ENCODE measurements at places on chromosomes 6 and 20.
A peak's percentile ranks its signal among the peaks of the same experiment; 100 is the strongest.

GRCh38 chr6:44228836-44229235 lies 5.4 kb downstream of the SLC29A1 start:
- no peak for DNase-seq

- DNase-seq: no peak
These were observed 229.5 kb upstream of the RNF24 start for GRCh38 chr20:4244700-4245485.

- DNase-seq: no peak
These were observed 735.7 kb downstream of the QKI start for GRCh38 chr6:164150232-164150631.

- DNase-seq: no peak
These were observed 580.4 kb upstream of the PTCHD4 start for GRCh38 chr6:48691420-48691819.

GRCh38 chr20:48607544-48607865 lies 220.3 kb downstream of the PREX1 start:
- DNase-seq: no peak

- DNase-seq: no peak
These were observed 1.2 kb downstream of the IP6K3 start for GRCh38 chr6:33745548-33745947.

DNA sequence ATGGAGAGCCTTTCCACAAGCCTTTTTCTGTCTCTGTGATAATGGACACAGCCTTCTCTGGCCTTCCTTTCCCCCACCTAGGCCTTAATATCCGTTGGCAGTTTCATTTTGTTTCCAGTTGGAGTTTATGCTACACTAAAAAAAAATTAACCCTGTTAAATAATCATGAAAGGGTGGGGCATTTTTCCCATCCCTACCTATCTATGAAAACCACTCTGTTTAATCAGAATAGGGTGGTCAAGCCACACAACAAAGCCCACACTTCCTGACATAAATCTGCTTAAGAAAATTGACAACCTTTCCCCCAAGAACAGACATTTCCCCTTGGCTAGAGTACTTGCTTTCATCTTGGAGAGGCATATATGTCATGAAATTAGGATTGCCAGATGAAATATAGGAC lies 14.2 kb downstream of the TXLNB start:
- DNase-seq: no peak

GRCh38 chr6:52161689-52162438 lies 24.3 kb upstream of the IL17A start:
- DNase-seq: no peak

DNA sequence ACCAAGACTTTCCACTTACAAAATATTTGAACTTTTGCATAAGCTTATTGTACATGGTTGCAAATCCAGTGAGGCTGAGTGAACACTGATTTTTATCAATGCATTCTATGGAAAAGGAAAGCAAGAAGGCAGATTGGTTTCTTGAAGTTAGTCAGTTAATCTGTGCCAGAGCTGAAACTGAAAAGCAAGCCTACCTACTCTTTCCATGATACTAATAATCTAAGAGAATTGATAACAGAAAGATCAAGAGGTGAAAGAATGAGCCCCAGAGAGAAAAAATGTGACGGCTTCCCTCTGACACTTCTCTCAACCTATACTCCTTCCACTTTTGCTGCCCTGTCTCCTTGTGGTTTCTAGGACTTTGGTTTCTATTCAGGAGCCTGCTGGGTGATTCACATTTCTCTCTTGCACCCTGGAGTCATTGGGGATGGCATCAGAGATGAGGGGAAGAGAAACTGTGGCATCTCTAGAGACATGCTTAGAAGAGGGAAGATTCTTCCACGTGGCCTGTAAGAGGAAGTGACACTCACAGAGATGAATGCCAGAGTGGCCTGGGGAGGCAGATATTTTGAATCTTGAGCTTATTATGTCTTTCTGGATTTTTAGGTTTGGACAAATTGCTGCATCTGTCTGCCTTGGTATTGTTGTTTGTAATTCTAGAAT lies 158.6 kb upstream of the RIMS1 start:
- no peak for DNase-seq

- no peak for DNase-seq
These were observed 21.6 kb downstream of the RREB1 start for GRCh38 chr6:7129360-7129759.

DNA sequence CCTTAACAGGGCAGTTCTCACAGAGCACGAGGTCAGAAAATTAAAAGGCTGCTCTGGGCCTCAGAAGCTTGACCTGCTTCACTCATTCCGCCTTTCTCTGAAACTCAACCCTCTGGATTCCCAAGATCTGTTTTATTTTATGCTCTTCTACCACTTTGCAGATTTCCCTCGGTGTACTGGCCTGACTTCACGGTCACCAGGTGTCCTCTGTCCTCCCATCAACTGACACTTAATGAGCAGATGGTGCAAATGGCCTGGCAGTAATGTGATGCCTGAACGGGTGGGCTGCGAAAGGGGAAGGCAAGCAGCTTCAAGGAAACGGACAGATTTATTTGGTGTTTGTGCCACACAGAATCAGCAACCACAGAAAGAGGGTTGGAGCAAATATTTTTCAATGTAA lies 169.7 kb upstream of the TFAP2D start:
- no peak for DNase-seq

DNA sequence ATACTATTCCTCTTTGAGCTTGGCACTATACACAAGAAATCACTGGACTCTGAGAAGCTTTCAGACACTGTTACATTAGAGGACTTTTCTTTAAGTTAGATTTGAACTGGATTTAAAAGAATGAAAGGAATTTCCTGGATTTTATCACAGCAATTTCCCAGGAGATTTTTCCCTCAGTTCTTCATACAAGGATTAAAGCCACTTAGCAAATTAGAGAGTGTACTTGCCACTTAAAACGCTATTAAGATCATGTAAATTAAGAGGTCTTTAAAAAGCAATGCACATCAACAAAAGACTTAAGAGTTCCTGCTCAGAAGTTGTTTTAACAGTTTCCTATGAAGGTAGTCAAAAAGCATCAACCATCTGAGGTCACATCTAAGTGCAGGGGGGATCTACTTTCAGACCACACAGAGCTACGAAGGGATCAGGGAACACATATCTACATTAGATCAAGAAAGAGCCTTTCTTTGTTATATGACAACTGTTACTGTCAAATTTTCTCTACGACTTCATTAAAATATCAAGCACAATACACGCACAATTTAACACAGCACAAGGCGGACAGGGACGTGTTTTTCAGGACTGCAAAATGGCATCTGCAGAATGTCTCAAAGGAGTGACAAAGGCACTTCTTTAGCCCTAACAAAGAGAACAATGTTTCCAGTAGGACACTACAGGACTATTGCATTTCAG lies 65.8 kb downstream of the EPB41L2 start:
- DNase-seq: no peak

GRCh38 chr6:149940672-149940982 lies 1.2 kb upstream of the ULBP2 start:
- DNase-seq: no peak

- no peak for DNase-seq
These were observed 40.3 kb downstream of the IL22RA2 start for GRCh38 chr6:137133122-137133521.

GRCh38 chr6:75150685-75151412 lies 55.0 kb downstream of the COL12A1 start:
- no peak for DNase-seq

GRCh38 chr20:31739550-31739977 lies 474 bp downstream of the TPX2 start:
- DNase-seq: no peak

- DNase-seq: no peak
These were observed 1055.1 kb upstream of the GJE1 start for GRCh38 chr6:141077355-141078333.

- DNase-seq: peak; percentile 13
These were observed 42.2 kb downstream of the VSTM2L start for GRCh38 chr20:37945091-37945547.

DNA sequence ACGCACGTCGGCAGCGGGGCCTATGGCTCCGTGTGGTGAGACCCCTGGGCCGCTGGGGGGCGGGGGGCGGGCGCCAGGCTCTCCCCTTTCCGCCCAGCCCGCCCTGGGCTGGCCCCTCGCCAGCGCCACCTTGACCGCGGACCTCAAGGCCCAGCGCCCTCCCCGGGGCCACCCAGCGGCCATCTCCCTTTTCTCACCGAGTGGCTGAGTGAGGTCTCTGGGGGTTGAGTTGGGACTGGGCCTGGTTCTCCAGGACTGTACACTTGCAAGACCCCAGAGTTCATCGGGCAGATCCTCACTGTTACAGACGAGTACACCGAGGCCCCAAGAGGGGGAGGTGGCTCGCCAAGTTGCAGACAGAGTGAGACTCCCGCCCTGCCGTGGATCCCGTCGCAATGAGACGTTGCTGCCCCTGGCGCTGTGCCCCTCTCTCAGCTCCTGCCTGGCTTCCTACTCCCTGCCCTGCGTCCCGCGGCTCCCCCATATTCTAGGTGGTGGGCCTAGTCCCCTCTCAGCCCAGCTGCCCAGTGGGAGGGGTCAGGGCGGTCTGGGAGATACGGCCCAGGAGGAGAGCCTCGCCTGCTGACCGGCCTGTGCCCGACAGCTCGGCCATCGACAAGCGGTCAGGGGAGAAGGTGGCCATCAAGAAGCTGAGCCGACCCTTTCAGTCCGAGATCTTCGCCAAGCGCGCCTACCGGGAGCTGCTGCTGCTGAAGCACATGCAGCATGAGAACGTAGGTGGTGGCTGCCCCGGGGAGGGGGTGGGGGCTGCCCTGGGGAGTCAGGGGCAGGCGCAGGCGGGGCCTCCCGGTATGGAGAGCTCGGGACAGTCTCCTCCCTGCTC lies 576 bp downstream of the MAPK13 start:
- DNase-seq: no peak

GRCh38 chr20:35279533-35280174 lies 1.7 kb upstream of the MMP24OS start:
- DNase-seq: no peak

DNA sequence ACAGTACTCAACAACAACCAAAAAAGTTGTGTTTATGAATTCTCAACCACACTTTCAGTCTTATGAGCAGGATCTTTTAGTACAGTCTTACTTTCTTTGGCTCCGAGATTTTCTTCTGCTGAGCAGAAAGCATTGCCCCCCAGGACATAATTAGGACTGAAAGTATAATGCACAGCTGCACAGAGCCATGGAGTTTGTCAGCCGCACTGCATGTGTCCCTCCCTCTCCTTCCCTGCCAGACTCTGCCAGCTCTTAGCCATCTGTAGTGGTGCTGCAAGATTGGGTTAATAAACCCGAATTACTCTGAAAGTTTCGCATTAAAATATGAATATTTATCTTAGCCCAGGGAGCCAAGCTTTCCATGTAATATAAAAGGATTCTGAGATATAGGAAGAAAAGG lies 179.6 kb upstream of the PTCHD4 start:
- DNase-seq: no peak

GRCh38 chr6:9514146-9514545 lies 900.7 kb downstream of the TFAP2A start:
- DNase-seq: no peak

GRCh38 chr6:156427345-156427744 lies 349.8 kb upstream of the ARID1B start:
- DNase-seq: no peak

DNA sequence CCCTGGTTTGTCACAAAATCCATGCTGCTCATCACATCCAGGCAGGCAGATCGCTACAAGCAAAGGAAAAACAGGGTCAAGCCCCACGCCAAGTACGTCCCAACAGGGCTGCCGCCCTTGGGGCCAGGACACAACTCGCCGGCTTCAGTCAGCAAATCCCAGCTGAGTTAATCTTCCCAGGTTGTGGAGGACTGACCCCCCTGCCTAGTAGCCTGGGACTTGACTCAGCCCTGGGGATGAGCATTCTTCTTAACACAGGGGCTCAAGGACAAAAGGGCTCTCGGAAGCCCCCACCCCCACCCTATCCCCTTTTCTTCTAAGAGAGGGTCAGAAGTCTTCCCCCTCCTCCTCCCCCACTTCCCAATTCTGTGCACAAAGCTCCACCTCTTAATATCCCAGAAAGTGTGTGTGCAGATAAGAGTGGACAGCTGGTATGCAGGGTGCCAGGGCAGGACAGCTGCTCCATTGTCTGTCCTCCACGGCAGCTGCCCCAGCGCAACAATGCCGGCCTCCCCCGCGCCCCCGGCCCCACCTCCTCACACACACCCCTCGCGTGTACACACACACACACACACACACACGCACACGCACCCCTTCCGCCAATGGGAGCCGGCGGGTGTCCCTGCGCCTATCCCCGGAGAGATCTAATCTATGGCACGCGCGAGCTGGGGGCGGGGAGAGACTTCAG lies 4.5 kb downstream of the DLL1 start:
- no peak for DNase-seq
